Sigmoid colon (tissue), 7 donors: ENCODE measurements at places on chromosomes 5 and 9. TPM values are rescaled to one million over a fixed set of nuclear protein-coding genes. Genes with fewer than 3 reads are reported as not detected.

- no peak for DNase-seq
- no peak overlapping the region for H3K4me3 ChIP-seq
- no peak overlapping the region for H3K27ac ChIP-seq
- H3K36me3 ChIP-seq: no peaks in the 10 kb centered on the region
Measured at GRCh38 chr5:150519978-150520377, 12.0 kb downstream of the NDST1 start.

DNA sequence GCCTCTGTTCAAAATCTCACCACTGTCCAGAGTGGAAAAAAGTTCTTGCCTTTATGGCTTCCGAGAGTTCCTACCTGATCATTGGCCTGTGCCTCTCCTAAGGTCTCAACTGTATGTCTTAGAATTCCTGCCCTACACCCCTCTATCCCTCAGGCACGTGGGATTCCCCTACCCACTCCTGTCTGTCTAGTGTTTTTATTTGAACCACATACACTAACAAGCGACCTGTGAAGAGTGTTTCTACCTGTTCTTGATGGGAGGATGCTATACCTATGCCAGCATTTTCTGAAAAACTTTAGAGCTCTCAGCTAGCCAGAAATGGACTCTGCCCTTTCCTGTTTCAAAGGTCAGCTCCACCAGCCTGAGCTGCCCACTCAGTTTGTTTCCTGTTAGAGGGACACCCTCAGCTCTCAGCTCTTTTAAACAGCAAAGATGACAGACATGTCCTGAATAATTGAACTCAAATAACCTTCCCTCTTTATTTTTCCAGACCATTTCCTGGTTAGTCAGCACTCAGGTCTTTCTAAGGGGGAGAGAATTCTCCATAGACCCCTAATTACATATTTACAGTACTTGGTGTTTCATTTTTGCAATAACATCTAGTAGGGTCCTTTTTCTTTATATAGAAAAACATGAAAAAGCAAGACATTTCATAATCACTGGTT is 214.8 kb downstream of the AOPEP start:
- peaks cover 43% of the 10 kb centered on the region for H3K4me1 ChIP-seq
- peak overlapping the region; percentile 15 for H3K27ac ChIP-seq
- no peak overlapping the region for H3K4me3 ChIP-seq
- H3K36me3 ChIP-seq: no peaks in the 10 kb centered on the region

GRCh38 chr9:137606734-137607138 is 1.2 kb downstream of the ARRDC1 start:
- no peak for DNase-seq
- no peaks in the 10 kb centered on the region for H3K27me3 ChIP-seq
- H3K36me3 ChIP-seq: no peaks in the 10 kb centered on the region
- H3K4me1 ChIP-seq: peaks cover 36% of the 10 kb centered on the region

DNA sequence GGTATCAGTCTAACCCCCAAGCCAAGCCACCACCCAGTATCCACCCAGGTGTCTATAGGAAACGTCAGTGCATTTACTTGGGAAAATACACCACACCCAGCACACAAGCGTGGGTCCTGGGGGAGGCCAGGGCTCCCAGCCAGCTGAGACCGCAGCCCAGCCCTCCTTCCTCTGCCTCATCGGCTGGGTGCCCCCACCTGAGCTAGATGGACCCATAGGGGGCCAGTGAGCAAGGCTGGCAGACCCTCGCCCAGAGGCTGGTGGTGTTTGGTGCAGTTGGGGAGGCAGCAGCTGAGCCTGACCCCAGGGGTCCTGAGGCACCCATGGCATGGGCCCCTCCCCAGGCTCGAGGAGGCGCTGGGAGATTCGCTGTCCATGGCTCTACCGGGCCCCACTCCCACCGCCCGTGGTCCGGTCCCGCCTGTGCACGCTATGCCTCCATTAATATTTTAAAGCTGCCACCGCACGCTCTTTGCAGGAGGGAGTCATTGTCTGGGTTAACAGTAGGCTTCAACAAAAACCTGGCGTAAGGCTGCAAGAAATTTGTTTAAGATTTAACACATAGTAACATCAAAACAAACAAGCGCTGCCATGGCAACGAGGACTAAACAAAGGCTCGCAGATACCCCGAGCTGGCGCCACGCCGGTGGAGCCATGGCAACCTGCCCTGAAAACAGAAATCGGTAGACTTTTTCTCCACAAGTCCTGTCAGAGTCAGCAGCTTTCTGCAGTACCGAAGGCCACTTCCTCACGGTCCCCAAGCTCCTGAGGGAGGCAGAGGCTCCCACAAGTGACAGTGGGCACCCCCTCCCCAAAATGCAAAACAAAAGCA is 20.6 kb downstream of the TPPP start:
- no peaks in the 10 kb centered on the region for H3K27me3 ChIP-seq
- peak overlapping the region; percentile 75 for H3K27ac ChIP-seq
- H3K4me1 ChIP-seq: peaks cover 75% of the 10 kb centered on the region
- peaks cover 5% of the 10 kb centered on the region for H3K36me3 ChIP-seq

The MEF2C gene
- 33.2 TPM for total RNA-seq

The PCDHGA4 gene
- 7.8 TPM for total RNA-seq

- H3K4me1 ChIP-seq: no peaks in the 10 kb centered on the region
- peaks cover 7% of the 10 kb centered on the region for H3K36me3 ChIP-seq
- no peak overlapping the region for H3K4me3 ChIP-seq
- no peak overlapping the region for H3K27ac ChIP-seq
Measured at GRCh38 chr5:139426203-139426885, 13.0 kb downstream of the DNAJC18 start.

- no peak overlapping the region for H3K27ac ChIP-seq
- H3K4me1 ChIP-seq: no peaks in the 10 kb centered on the region
- no peaks in the 10 kb centered on the region for H3K27me3 ChIP-seq
- no peak overlapping the region for H3K4me3 ChIP-seq
- no peaks in the 10 kb centered on the region for H3K36me3 ChIP-seq
Measured at GRCh38 chr9:136784997-136785361, 6.2 kb upstream of the TMEM141 start.

DNA sequence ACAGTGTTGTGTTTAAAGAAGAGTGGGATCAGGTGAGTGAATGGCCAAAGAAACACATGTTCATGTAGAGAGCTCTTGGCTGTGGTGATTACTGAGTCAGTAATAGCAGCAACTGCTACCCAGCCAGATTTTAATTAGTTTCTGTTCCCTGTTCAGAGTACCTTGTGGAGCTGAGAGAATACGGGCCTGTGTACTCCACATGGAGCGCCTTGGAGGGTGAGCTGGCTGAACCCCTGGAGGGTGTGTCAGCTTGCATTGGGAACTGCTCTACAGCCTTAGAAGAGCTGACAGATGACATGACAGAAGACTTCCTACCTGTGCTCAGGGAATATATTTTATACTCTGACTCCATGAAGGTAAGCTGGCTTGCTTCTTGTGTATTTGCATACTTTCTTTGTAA is 52.3 kb downstream of the SLC46A2 start:
- no peaks in the 10 kb centered on the region for H3K4me1 ChIP-seq
- H3K27me3 ChIP-seq: no peaks in the 10 kb centered on the region
- H3K4me3 ChIP-seq: no peak overlapping the region
- no peak overlapping the region for H3K27ac ChIP-seq

DNA sequence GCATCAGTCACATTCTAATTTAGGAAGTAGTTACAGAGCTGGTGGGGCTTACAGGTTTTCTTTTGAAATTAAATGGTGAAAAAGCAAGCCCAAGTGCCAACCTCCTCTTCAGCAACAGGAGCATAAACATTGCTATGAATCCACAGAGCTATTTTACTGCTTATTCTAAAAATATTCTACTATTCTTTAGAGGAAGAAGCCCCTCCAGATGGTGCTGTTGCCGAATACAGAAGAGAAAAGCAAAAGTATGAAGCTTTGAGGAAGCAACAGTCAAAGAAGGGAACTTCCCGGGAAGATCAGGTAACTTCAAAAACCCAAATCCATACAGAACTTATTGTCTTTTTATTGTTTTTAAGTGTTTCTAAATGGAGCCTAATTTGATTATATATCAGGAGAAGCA is 202.8 kb downstream of the CWC27 start:
- no peak for DNase-seq
- no peaks in the 10 kb centered on the region for H3K27me3 ChIP-seq
- H3K36me3 ChIP-seq: no peaks in the 10 kb centered on the region
- peaks cover 6% of the 10 kb centered on the region for H3K4me1 ChIP-seq
- H3K4me3 ChIP-seq: no peak overlapping the region

DNA sequence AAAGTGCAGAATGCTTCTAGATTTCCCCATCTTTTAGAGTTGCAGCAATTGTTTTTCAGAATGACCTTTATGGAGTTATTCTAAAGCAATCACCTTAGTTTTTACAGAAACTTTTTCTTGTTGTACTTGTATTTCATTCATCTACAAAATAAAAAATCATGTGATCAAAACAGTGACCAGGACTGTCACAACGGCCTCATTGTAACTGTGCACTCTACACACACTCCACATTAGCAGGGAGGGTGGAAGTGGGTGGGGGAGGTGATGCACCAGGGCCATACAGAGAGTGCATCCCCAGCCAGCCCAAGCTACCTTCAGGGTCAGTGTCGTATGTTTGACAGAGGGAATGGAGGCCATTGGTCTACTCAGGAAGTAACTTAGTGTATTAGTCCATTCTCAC is 26.9 kb downstream of the EGFLAM start:
- H3K4me1 ChIP-seq: no peaks in the 10 kb centered on the region
- H3K36me3 ChIP-seq: no peaks in the 10 kb centered on the region
- DNase-seq: no peak
- H3K27ac ChIP-seq: no peak overlapping the region

The F12 gene
- 0.83 TPM for total RNA-seq

The MSX2 gene
- not detected for total RNA-seq
